GM23338 (cell line): ENCODE measurements at places on chromosomes 3 and 15. TPM values are rescaled to one million over a fixed set of nuclear protein-coding genes. Genes with fewer than 3 reads are reported as not detected.

The RASGRP1 gene
- 0.54 and 1.1 TPM in 2 replicates for polyA plus RNA-seq

The LYZL4 gene
- not detected in 2 replicates for polyA plus RNA-seq

The C3orf22 gene
- polyA plus RNA-seq = not detected in 2 replicates

The GPR15 gene
- 0.35 TPM in 1 of 2 replicates, not detected in the other for polyA plus RNA-seq

The NAA80 gene
- 11.2 and 12.1 TPM in 2 replicates for polyA plus RNA-seq

The SV2B gene
- 0.06 and 0.09 TPM in 2 replicates for polyA plus RNA-seq

The ACP3 gene
- 0.68 and 1.1 TPM in 2 replicates for polyA plus RNA-seq

The EFCC1 gene
- 0.10 TPM in 1 of 2 replicates, not detected in the other for polyA plus RNA-seq
